Bladder microvascular endothelial cell (primary cell): ENCODE measurements at places on chromosomes 5 and 9. TPM values are rescaled to one million over a fixed set of nuclear protein-coding genes. Genes with fewer than 3 reads are reported as not detected.

The MYORG gene
- total RNA-seq, result 3.9 and 6.5 TPM in 2 replicates

The SERF1A gene
- 8.1 and 8.7 TPM in 2 replicates for total RNA-seq

The PDE6A gene
- total RNA-seq, result 0.06 TPM in 1 of 2 replicates, not detected in the other

The APBA1 gene
- total RNA-seq, result 12.3 and 33.0 TPM in 2 replicates

The KCNN2 gene
- total RNA-seq, result 2.4 and 6.3 TPM in 2 replicates
